Endodermal cell (in vitro differentiated cells): ENCODE measurements at places on chromosomes 2 and 18.
A peak's percentile ranks its signal among the peaks of the same experiment; 100 is the strongest.

GRCh38 chr2:223072826-223073225 lies 20.8 kb downstream of the KCNE4 start:
- no peak for DNase-seq

- no peak for DNase-seq
Observed at GRCh38 chr2:154049561-154049960, 177.8 kb downstream of the GALNT13 start.

DNA sequence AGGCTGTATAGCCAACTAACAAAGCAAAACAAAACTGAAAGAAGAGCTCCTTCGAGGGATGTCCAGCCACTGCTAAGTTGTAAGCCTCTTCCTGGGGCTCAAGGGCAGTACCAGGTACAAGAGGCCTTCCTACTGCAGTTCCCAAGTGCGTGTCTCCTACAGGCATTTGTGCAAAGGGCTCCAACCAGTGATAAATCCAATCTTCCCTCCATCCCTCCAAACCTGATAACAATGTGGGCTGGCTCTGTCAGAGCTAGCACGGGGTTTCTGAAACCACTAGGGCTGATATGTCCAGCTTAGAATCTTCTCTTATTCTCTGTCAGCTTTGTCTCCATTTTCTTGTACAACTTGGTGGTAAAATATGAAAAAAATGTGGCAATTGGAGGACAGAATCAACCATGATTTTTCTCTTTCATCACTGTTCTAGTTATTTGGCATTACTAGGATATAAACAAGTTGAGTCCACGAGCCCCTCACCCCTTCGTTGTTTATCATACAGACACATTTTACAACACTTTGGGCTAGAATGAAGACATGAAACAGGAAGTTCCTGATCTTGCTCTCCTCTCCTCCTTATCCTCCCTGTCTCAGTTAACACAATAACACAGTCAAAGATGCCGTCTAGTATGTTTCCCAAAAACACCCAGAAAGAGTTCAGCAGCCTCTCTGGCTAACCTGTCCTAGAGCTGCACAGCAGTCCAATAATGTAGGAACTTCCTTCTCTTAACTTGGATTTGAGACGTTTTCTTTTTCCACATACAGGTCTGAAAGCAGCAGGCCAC lies 35.4 kb upstream of the WIPF1 start:
- DNase-seq: no peak

DNA sequence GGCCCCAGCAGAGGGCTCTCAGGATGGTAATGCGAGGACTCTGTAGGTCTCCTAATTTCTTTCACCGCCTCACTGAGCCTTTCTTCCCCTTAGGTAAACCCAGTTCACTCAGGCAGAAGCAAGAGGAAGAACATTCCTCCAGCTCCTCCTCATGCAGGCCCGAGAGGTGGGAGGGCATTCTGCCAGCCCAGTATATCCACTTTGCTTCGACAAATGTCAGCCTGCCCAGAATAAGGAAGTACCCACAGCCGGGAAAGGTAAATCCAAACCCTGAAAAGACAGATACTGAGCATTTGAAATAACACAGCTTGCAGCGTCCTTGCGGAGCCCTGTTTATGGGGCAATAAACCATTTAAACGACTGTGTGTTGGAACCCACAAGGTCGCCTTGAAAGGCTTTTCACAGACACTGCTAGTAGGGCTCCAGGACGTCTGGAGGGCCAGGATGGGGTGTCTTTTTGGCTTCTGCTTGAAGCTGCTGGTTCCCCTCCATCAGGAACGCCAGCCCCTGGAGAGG lies 63.0 kb upstream of the STPG4 start:
- no peak for DNase-seq

DNA sequence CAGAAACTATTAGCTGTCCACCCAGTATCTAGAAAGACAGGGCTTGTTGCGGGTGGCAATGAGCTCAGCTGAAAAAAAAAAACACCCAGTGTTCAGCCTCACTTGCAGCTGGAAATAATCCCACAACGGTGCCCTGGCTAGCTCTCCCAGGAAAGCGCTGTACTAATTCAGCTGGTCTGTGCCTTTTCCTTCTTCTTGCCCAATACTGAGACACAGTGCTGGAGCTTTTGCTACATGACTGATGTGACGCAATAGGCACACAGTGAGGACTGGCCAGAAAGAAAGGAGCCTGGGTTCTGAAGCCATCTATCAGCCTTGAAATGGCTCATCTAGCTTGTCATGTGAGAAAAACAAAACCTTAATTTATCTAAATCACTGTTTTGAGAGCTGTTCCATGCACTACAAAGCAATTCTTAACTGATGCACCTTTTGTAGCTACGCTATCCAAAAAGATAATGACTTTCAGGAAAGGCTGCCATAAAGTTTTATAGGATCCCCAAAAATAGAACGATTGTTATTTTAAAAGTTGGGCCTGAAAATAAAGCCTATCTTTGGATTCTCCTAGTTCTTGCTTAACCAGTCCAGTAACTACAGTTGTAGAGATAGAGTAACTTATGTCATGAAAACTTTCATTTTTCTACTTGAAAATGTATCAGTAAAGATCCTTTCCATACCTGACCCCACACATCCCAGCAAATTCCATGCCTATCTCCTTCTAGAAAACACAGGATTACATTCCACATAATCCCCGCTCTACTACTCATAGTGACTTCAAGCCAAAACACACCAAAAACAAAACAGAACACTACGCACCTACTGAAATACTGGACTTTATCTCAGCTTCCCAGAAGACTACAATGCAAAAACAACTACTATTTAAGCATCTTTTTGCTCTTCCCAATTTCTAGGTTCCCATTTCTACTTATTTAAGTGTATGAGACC lies 15.9 kb downstream of the KIDINS220 start:
- no peak for DNase-seq

DNA sequence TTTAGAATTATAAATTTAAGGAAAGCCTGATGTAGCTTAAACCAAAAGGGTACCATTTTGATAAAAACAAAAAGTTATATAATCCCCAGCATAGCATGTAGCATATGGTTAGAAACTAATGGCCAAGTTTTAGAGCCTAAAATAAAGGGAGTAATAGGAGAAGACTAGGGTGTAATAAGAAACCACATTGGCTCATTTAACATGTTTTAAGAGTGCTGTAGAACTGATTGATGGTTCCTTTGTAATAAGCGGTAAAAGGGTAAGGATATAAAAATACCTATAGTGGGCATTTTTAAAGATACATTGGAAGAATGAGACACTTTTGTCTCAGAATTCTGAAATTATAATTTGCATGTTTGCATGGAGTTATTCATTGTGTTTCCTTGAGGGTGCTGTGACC lies 1.9 kb downstream of the PSMA8 start:
- no peak for DNase-seq

- DNase-seq: no peak
Observed at GRCh38 chr2:119464981-119465380, 33.3 kb downstream of the TMEM37 start.

DNA sequence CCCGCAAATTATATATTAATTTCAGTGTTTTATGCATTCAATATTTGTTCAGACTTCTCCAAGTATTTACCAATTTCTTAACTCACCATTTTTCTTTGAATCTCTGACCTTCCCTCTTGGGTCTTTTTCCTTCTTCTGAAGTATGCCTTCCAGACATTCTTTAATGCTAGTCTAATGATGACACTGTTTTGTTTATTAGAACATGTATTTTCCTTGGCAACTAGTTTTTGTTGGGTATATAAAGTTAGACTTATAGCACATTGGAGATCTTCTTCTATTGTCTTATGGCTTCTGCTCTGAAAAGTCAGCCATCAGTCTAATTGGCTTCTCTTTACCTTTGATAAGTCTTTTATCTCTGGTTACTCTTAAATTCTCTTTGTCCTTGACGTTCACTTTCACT lies 423.2 kb upstream of the NRP2 start:
- no peak for DNase-seq

DNA sequence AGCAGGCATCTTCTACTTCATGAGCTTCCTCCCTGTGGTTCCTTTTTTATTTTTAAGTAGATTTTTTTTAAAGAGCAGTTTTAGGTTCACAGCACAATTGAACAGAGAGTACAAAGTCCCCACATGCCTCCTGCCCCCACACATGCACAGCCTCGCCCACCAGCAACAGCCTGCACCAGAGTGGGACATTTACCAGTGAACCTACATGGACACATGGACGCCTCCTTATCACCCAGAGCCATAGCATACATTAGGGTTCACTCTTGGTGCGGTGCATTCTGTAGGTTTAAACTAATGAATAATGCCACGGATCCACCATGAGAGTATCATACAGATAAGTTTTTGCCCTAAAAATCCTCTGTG lies 40.9 kb downstream of the HS1BP3 start:
- DNase-seq: peak; percentile 13

DNA sequence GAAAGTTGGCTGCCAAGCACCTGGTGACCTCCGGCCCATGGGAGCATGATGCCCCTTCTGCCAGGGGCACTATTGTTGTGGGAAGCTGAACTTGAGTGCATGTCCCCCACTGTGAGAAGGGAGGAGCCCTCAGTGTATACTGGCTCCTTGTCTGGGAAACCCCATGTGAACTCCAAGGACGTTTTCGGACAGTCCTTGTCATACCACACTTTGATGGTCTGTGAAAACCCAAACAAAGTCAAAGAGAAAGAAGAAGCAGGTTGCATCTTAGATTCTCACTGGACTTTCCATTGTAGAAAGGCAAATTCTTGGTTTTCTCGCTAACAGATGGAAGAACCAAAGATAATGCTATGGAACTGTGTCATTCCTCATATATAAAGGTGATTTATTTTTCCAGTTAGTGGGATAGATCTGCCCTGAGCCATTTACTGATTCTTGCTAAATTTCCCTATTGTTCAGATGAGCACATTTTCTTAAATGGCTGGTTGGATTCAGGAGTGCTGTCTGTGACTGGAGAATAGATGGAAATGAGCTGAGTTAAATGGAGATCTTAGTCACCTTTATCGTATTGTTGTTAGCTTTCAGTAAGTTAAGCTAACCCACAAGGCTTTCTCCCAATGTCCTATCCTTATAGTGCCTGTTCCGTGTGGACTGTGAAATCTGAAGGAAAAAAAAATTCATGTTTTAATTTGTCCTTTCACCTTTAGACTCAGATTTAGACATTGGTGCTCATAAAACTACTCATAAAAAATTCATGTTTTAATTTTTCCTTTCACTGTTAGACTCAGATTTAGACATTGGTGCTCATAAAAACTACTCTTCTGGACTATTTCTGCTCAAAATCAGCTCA lies 166.6 kb downstream of the ACTR3 start:
- DNase-seq: no peak

DNA sequence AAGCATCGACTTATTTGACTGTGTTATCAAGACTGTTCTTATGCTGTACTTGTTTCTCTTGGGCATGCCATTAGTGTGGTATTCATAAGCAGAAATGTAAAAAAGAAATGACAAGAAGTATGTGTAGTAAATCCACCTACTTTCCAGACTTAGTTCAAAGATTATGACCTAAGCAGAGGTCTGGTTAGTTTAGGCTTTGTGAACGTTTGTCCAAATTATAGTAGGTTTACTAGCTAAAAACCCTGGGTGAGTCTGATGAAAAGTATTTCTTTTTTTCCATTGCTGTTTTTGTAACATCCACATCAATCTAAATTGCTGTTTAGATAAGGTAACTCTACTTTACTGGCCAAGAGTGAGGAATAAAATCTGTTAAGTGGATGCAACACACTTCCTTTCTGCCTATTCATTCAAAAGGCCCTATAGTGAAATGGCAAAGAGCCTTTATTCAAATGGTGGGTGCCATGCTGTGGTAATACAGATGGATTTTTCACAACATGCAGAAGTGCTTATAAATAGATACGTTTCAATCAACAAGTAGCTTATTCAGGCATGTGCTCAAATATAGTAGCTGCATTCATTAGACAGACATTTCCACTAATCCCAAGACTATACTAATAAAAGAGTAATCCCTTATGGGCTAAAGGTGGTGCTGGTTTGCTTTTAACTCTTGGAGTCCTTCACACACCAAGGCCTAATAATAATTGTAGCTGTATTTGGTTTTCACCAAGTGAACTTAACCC lies 122.5 kb upstream of the LTBP1 start:
- no peak for DNase-seq

- DNase-seq: no peak
Observed at GRCh38 chr2:191832668-191833067, 14.2 kb downstream of the CAVIN2 start.

DNA sequence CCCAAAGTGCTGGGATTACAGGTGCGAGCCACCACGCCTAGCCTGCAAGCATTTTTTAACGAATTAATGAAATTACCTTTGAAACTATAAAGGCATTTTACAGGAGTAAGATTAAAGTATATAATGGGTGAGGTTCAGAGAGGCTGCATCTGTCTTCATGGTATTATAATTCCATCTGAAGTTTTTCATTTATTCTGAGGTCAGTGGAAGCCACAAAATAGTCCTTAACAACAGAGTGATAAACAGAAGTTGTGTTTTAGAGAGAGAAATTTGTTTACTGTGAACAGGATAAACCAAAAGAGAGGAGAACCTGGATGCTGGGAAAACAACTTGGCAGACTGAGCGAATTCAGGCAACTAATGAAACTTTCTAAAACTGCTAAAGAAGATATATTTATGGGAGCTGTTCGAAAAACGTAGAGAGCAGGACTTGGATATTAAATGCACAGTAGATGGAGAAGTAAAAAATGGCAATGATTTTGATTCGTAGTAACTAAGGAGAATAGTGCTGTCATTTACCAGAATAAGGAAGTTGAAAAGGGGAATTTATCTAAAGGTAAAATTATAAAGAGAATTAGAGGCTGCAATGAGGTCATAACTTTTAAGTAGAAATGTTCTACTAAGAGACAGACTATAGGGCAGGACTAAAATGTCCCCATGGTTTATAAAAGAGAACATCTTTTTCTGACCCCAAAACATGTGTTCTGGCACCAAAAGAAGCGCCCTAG lies 37.9 kb upstream of the ITGA4 start:
- DNase-seq: no peak

DNA sequence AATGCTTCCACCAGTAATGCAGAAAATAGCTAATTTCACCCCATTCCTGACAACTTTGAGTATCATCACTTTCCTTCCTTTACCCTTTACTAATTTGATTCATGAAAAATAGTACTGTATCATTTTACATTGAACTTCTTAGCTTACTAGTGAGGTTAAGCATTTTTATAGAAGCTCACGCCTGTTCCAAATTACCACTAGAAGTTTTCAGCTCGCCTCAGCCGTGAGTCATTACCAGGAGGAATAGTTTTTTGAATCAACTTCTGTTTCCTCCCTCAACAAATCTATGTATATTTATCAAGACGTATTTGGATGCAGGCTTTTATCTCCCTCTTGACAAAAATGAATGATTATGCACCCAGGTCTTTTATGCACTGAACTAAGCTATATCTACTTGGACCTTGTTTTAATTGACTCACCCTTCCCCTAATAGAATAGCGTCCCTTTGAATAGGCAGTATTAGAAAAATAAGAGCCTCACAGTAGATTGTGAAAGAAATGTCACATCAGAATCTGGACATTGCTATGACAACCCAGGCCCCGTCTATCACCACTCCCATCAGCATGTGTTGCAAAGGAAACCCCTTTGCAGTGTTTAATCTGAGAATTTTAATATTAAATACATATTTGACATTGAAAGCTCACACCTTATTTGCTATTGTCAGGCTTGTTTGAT lies 207.4 kb upstream of the NRP2 start:
- no peak for DNase-seq

DNA sequence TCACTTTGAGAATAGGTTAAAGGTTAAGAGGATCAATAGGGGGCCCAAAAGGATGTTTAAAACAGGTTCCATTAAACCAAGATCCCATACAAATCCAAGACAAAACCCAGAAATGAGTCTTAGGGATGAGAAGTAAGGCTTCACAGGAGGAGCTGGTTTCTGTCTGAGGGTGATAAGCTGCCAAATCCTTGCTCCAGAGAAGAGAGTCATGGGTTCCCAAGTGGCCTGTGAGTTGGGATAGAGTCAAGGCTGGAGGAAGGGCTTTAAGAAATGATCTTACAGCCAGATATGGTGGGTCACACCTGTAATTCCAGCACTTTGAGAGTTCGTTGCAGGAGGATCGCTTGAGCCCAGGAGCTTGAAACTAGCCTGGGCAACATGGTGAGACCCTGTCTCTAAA lies 40.2 kb upstream of the LCLAT1 start:
- no peak for DNase-seq
